ENCODE measurements at places on chromosomes 16 and 17.

- no peak for DNase-seq
Observed at GRCh38 chr17:50689251-50689650, 18.5 kb downstream of the ANKRD40 start.

DNA sequence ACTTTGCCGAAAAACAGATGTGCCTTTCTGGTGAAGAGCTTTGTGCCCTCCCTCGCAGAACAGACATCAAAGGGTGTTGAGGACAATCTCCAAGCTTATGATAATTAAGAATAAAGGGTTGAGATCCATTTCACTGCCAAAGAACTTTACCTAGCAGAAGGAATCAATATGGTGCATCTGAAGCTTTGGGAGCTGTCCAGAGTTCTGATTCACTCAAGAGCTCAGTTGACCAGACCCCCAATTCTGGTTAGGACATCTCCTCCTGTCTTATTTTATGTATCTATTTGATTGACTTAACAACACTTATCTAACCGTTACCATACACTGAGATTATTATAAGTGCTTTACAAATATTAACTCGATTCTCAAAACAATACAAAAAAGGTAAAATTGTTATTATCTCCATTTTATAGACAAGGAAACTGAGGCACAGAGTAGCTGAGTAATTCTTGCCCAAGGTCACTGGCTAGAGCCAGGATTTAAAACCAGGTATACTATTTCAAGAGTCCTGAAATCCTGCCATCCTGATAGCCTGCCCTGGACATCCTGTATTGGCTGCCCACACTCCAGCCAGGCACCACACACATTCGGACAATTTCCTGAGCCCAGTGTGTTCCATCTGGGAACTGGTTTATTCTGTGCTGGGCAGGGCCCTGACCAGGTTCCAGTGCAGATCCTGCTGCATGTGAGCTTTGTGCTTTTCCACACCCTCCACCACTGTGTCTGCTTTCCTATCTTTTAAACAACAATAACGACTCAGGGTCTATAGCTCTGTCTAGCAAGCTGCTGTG, 29.8 kb downstream of the PITPNM3 start:
- no peak for DNase-seq

GRCh38 chr17:66702106-66702936, 132.6 kb upstream of the CACNG5 start:
- no peak for DNase-seq

DNA sequence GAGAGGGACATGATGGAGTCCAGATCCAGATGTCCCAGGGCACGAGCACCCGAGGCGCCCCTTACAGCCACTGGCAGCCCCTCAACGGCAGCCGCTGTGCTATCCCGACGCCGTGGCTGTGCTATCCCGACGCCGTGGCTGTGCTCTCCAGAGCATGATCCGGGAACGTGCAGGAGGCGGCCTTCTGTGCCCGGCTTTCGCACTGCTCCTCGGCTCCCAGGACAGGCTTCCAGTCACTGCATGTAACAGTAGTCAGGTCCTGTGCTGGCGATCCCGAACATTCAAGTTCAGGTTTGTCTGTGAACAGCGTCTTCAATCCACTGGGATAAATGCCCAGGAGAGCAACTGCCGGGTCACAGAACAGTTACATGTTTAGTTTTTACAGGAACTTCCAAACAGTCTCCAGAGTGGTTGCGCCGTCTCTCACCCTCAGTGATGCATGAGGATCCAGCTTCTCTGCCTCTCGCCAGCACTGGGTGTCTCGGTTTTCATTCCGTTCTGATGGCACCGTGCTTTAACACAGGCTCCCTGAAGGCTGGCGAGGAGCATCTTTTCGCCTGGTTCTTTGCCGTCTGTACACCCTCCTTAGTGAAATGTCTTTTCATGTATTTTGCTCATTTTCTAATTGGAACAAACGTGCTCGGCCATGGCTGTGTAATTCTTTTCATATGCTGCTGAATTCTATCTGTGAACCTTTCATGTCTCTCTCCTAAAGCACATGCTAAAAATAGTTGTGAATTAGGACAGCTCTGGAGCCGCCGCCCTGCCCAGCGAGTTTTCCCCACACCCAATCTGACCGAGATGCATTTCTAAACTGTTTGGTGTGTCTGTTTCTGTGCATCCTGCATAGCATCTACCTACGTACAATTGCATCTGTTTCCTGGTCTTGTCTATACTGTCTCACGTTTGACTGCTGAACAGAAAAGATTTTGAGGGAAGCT, 72.6 kb upstream of the METRNL start:
- DNase-seq: no peak

DNA sequence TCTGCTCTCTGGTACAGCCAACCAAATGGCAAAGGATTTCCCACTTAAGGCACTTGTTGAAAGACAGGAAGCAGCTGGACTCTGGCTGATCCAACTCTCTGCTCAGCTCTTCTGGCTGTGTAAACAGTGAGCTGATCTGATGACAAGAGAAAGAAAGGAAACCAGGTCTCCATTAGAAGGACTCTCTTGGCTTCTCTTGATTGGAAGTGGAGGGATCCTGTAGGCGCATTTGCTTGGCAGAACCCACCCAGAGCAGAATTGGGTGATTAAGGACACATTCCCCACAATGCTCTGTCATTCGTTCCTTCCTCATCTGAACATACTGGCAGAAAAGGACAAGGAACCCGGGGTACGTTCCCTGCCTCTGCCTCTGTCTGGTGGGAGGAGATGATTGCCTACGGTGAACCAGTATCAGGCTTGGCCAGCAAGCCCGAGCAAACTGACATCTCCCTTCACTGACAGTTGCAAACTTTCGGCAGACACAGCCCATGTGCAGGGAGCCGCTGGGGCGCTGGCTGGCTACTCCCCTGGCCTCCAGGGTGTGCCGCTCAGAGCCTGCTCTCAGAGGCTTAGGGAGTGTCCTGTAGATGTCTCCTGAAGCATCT, 29.1 kb downstream of the LDHD start:
- no peak for DNase-seq

GRCh38 chr17:37830151-37830993, 85.5 kb upstream of the HNF1B start:
- no peak for DNase-seq

- no peak for DNase-seq
Observed at GRCh38 chr16:62539657-62540056, 503.4 kb upstream of the CDH8 start.

GRCh38 chr17:5110816-5111215, 862 bp downstream of the ZNF232 start:
- DNase-seq: no peak

- no peak for DNase-seq
Observed at GRCh38 chr16:67516296-67517154, 12.1 kb upstream of the RIPOR1 start.

- DNase-seq: no peak
Observed at GRCh38 chr16:86258713-86259112, 251.6 kb upstream of the FOXF1 start.

DNA sequence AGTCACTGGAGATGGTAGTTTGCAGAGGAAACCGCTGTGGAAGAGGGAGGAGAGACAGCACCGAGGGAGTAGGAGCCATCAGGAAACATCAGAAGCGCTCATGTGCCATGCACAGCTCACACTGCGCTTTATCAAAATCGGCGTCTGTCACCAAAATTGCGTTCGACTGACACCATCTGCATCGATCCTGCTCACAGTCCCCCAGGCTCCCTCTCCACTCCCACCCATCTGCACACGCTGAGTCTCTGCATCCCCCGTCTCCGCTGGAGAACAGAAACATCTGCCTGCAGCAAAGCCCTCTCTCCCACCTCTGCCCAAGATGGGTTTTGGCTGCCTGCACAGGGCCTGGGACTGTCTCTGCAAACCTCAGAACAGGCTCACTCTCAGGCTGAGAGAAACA, 187.5 kb upstream of the RPL38 start:
- no peak for DNase-seq

- DNase-seq: no peak
Observed at GRCh38 chr16:56324406-56324805, 100.9 kb downstream of the AMFR start.

DNA sequence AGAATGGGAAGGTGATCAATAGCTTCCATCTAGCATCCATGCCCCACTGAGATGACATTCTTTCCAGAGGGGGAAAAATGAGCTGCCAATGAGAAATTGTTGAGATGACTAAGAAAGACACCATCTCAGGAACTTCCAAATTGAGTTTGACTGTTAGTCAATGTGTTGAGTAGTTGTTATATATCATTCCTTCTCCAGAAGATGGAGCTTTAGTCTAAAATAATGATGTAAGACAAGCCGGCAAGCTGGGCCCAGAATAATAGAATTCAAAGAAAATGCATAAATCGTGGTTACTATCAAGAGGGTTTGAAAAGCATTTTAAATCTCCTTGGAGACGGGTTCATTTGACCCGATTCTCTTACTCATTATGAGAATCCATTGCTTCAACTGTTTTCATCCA, 71.0 kb upstream of the ATF7IP2 start:
- no peak for DNase-seq

- no peak for DNase-seq
Observed at GRCh38 chr17:59427996-59428395, 96.5 kb downstream of the YPEL2 start.

- peak; percentile 28 for DNase-seq
Observed at GRCh38 chr16:53207810-53208752, 153.3 kb downstream of the CHD9 start.

DNA sequence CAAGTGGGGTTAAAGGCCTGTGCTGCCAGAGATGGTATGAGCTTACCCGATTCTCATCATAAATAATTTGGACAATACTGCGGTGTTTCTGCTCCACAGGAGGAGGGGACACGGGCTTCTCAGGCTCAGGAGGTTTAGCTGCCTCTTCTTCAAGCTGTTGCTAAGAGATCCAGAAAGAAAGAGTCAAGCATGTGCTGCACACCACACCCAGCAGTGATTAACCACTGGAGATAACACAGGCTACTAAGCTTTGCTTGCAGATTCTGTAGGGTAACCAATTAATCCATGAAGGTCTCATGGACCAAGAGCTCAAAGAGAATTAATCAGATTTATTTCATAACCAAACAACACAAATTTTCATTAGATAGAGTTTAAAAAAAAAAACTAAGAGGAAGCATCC, 56.6 kb downstream of the NCOR1 start:
- no peak for DNase-seq

- DNase-seq: no peak
Observed at GRCh38 chr16:19549673-19550072, 5.8 kb upstream of the VPS35L start.

- no peak for DNase-seq
Observed at GRCh38 chr16:49854188-49854795, 1.6 kb downstream of the ZNF423 start.

DNA sequence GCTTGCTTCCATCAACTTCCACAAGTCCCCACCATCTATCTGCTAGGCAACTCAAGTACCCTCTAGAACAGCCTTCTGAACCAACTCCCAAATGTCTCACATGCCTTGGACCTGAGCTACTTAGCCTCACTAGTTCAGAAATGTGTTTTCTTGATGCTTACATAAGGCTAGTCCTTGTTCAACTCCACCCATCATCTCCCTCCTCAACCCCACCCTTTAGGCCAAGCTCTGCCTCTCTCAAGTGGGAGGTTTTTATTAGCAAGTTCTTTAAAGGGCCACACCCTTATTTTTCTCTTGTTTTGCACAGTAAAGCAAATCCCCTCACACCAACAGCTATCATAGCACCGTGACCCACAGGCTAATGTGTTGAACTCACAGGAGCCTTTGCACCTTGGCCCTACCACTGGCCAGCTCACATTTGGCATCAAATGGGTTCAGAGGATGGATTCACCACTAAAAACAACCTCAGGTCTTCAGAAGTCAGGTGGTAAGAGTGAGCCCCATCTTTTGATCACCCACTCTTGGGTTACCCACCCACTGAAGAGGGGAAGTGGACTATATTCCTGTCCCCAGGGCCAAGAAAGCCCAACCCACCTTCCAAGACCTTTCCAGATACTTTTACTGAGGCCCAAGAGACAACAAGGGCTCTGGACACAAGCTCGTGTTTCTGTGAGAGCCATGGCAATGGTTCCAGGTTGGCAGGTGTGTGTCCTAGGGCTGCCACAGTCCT, 12.2 kb downstream of the PIK3R5 start:
- no peak for DNase-seq

DNA sequence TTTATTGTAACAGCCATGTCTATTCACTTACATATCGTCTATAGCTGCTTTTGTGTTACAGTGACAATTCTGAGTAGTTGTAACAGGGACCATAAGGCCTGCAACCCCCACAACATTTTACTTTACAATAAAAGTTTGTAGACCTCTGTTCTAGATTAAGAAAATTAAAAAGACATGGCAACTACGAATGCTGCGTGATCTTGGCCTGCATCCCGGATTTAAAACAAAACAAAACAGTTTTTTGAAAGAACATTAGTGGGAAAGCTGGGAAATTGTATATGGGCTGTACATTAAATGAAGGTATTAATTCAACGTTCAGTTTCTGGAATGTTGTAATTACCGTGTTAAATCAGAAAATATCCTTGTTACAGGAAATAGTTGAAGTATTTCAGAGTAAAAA, 64.1 kb downstream of the RMI2 start:
- DNase-seq: no peak

GRCh38 chr16:75262104-75262799, 10.8 kb upstream of the BCAR1 start:
- DNase-seq: no peak

DNA sequence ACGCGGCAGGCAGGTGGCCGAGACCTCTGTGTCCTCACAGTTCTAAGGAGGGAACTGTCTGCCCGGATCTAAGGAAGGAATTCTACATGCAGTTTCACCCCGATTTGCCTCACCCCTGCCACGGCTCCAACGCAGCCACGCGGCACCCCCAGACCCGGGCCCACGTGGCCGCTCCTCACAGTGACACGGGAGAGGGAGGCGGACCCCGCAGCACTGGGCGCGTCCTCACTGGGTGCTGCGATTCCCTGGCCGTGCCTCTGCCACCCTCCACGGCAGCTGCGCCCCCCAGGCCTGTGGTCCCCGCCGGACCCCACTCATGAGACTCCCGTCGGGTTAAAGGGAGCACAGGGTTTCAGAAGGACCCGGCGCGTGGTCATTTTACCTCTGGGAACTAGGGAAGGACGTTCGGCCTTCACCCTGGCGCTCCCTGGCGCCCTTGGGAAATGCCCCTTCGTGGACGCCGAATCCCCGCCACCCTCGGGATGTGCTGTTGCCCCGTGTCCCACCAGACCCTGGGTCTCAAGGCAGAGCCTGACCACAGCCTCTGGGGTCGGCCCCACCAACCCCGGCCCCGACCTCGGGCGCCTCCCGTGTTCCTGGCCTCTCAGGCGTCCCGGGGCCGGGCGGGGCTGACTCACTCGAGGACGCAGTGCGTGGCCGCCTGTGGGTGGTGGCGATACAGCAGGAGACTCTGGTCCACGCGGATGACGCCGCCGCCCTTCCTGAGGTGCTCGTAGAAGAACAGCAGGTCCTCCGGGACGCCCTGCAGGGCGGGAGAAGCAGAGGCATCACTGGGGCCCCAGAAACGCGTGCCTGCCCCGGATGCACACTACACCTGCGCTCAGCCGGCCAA, 118.8 kb upstream of the METRNL start:
- no peak for DNase-seq
